Activated B cell treated with CpG ODN at 0.5 μM for 24 hours (primary cell): ENCODE measurements at places on chromosomes 12 and 14. TPM values are rescaled to one million over a fixed set of nuclear protein-coding genes. Genes with fewer than 3 reads are reported as not detected.

The KRT79 gene
- not detected in 2 replicates for total RNA-seq

The MANSC4 gene
- total RNA-seq = not detected in 2 replicates

The SPIC gene
- 0.27 and 0.37 TPM in 2 replicates for total RNA-seq

The CCDC175 gene
- total RNA-seq = not detected in 2 replicates

The IL22 gene
- total RNA-seq = not detected in 2 replicates

The AGAP2 gene
- 17.5 and 18.5 TPM in 2 replicates for total RNA-seq

The PTPN6 gene
- 371 and 393 TPM in 2 replicates for total RNA-seq

The USP44 gene
- total RNA-seq = 3.4 and 5.4 TPM in 2 replicates

The RTN1 gene
- total RNA-seq = not detected in 2 replicates

The MEG3 gene
- not detected in 2 replicates for total RNA-seq

The MYF5 gene
- total RNA-seq = not detected in 2 replicates

The CLEC7A gene
- 0.09 and 0.10 TPM in 2 replicates for total RNA-seq

The IFNG gene
- not detected in 2 replicates for total RNA-seq

The CD163L1 gene
- total RNA-seq = 0.58 and 0.88 TPM in 2 replicates

The GARIN6 gene
- total RNA-seq = not detected in 2 replicates
